Activated naive CD4-positive, alpha-beta T cell treated with anti-CD3 and anti-CD28 coated beads, Interleukin-2, amount 50 U/mL, for 72 hours (primary cell): ENCODE measurements at places on chromosomes 1 and 21. TPM values are rescaled to one million over a fixed set of nuclear protein-coding genes. Genes with fewer than 3 reads are reported as not detected.

The STUM gene
- total RNA-seq: not detected

The DDR2 gene
- 0.71 TPM for total RNA-seq

The SNX7 gene
- total RNA-seq: 1.1 TPM

The NMNAT2 gene
- total RNA-seq: not detected

The CNKSR1 gene
- total RNA-seq: 2.0 TPM

The FTCD gene
- 0.21 TPM for total RNA-seq

The BNIPL gene
- total RNA-seq: 0.89 TPM

The LDLRAD1 gene
- total RNA-seq: not detected

The PIK3C2B gene
- total RNA-seq: 65.6 TPM

The CRYBG2 gene
- 6.0 TPM for total RNA-seq

The C1orf87 gene
- not detected for total RNA-seq

The OR10J1 gene
- not detected for total RNA-seq

The TFAP2E gene
- total RNA-seq: 0.47 TPM

The OLFML2B gene
- 0.14 TPM for total RNA-seq

The HENMT1 gene
- 14.3 TPM for total RNA-seq

The LRRC7 gene
- 0.91 TPM for total RNA-seq

The LEPR gene
- 2.9 TPM for total RNA-seq

The CELA2A gene
- not detected for total RNA-seq

The CFAP141 gene
- total RNA-seq: not detected

The LMX1A gene
- not detected for total RNA-seq

The SPAG17 gene
- total RNA-seq: not detected

The CD84 gene
- total RNA-seq: 14.9 TPM

The MMP23B gene
- 1.6 TPM for total RNA-seq

The OXCT2 gene
- 2.9 TPM for total RNA-seq

The CD52 gene
- 698 TPM for total RNA-seq

The HSD3B1 gene
- not detected for total RNA-seq

The EFHD2 gene
- 55.8 TPM for total RNA-seq

The TOR1AIP2 gene
- total RNA-seq: 46.7 TPM

The IFT25 gene
- 73.0 TPM for total RNA-seq

The VHLL gene
- total RNA-seq: not detected

The CDA gene
- total RNA-seq: not detected

The ADORA1 gene
- not detected for total RNA-seq

The OR2T35 gene
- total RNA-seq: not detected

The OR2L5 gene
- total RNA-seq: 0.16 TPM

The CRABP2 gene
- total RNA-seq: 1.6 TPM

The FMO1 gene
- total RNA-seq: not detected

The ALG14 gene
- total RNA-seq: 3.7 TPM
